Hypothalamus (tissue), 51 donors: ENCODE measurements at places on chromosomes 6 and 20.

DNA sequence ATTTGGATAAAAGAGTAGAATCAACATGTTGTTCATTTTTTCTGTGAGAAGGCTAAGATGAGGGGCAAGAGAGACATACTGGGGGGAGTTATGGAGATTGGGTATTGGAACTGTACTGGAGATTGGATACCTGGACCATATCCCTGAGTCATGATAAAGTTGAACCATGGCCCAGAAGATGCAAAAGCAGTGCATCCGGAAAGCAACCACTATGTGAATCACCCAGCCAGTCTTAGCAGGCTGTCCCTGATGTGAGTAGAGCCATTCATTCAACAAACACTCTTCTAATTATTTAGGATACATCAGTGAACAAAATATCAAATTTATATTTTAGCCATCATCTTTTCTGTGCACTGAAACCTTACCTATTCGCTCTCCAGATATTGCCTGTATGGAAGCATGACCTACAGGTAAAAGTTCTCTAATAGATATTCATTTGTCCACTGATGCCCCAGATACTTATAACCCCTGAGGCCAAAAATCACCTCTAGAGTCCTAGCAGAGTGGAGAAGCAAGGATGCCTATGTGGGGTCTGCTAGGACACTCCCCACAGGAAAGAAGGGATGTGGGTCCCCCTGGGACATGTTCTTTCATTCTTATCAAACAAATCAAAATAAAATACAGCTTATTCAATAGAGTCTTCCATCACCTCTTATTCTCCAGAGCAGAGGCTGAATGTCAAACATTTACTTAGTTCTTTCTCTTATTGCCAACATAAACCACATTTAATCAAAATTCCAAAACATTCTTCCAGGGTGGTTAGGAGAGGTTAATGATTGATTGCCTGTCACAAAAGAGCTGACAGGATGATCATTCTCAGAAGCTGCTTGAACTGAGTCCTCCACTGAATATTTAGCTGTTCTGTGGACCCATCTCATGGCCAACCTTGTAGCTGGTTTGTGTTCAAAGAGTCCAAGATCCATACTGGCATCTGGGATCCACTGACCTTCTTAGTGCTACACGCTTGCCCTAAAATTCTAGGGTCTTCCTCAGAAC is 37.0 kb upstream of the PKHD1 start:
- DNase-seq: no peak

- DNase-seq: no peak
Measured at GRCh38 chr6:136424901-136425300, 125.3 kb downstream of the MAP7 start.

- no peak for DNase-seq
Measured at GRCh38 chr20:15039088-15039752, 701.8 kb upstream of the FLRT3 start.

DNA sequence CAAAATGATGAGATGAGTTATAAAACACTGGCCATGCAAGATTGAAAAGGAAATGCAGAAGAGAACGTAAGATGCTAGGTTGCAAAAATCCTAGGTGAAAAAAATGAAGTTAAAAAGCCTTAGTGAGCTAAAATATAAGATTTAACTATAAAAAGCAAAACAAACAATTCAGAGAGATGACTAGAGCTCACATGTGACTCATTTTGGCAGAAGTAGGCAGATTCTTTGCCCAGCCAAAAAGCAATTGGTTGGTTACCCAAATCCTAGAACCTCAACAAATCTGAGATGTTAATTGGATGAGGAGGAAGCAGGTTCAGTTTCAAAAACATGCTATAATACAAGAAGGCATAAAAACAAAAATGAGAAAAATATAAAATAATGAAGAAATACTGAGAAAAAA is 249.1 kb downstream of the OGFRL1 start:
- no peak for DNase-seq

GRCh38 chr6:32184084-32184640 is at the start of gene AGER:
TSS of gene AGER (minus strand) at chr6:32184253. CDS start at chr6:32184222, 31 bp downstream.
- DNase-seq: no peak

GRCh38 chr6:142613981-142614380 is 312.2 kb downstream of the ADGRG6 start:
- DNase-seq: no peak

DNA sequence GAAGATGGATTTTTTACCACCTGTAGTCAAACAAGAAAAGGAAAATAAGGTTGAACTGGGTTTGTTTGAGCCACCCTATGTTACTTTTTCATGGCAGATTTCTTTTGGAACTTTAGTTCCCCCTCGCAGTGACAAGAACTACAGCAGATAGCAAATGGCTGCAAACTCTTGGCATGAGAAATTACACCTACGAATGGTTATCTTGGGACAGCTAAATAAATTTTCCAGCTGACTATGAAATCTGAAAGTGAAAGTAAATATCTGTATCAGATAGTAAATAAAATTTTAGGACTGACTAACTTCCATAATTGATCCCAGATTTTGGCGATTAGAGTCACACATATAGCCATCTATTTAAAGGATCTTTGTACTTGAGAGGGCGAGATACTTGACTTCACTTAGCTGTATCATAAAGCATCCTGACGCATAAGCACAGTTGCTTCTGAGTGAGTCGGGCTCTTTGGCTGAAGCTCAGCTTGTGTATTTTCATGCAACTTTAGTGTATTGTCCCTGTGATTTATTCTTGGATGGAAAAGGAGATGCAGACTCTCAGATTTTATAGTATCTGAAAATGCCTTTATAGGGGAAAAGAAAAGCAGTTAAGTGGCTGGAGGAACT is 125.3 kb upstream of the B3GAT2 start:
- DNase-seq: no peak

DNA sequence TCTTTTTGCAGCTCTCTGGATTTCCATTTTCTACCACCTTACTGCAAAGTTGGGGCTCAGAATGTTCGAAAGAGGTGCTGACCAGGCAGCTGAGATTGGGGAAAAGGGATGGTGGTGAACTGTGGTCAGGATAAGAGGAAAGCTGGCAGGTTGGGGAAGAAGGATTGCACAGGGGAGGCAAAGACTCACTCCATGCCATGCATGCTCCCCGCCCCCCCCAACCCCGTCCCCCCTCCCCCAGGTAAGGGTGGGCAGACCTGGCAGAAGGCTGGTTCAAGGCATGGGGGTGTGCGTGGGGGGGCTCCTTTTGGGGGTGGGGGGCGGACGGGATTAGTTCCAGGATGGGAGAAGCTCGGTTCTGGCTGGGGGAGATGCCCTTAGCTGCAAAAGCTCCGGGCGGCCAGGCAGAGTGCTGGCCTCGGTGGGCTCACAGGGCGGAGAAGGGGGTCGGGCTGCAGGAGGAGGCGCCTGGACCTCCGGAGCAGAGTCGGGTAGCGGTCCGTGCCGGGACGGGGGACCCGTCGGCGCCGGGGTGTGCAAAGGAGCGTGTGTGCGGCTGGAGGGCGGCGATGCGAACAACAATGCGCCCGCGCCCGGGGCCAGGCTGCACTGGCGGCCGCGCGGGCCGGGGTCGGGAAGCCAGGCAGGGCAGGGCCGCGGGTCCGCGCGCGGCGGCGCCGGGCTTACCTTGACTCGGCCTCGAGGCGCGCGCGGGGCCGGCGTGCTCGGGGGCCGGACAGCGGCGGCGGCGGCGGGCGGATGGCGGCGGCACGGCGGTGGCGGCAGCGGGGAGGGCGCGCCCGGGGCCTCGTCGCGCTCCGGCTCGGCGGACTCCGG is 880 bp downstream of the ADNP start:
- peak; percentile 9 for DNase-seq

DNA sequence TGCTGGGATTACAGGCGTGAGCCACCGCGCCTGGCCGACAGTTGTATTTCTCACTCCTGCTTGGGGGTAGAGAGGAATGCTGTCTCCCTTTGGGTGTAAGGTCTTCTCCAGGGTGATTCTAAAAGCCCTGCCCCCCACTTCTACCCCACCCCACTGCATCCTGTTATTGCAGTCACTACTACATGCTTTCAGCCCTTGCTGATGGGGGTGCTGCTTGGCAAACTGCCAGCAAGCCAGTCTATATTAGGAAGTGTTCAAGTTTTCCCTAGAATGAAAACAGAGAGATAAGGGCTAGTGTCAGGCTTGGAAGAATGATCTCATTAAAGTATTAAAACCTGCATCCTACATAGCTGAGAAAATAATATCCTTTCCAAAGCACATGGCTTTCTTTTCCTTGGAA is 31.3 kb downstream of the TTI1 start:
- DNase-seq: no peak
